ENCODE measurements at places on chromosomes 3 and 15.

DNA sequence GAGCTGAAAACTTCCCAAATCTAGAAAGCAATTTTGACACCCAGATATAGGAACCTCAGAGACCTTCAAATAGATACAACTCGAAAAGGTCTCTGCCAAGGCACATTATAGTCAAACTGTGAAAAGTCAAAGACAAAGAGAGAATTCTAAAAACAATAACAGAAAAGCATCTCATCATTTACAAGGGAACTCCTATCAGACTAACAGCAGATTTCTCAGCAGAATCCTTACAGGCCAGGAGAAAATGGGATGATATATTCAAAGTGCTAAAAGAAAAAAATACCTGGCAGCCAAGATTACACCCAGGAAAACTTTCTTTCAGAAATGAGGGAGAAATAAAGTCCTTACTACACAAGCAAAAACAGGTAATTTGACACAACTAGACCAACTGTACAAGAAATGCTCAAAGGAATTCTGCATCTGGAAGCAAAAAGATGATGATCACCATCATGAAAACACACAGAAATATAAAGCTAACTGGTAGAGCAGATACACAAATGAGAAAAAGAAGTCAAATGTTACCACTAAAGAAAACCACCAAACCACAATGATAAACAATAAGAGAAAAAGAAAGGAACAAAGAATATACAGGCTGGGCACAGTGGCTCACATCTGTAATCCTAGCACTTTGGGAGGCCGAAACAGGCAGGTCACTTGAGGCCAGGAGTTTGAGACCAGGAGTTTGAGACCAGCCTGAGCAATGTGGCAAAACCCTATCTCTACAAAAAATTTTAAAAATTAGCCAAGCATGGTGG is 50.4 kb downstream of the ADAM10 start:
- no peak for DNase-seq

DNA sequence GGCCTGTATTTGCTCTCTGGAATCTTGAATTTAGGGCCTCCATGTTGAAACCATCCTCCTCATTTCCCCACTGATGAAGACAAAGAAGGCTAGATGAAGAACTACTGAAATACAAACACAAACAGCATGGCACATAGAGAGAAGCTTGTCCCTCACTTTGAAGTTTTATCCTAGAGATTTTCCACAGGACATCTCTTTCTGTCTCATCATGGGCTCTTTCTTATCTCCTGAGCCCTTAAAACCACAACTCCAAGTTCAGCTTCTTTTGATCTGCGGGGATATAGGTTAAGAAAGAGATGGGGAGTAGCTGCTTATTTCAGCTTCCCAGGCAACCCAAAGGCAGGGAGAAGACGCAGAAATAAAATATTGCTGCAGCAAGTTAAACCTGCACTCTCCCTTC is 213.1 kb upstream of the LRIG1 start:
- no peak for DNase-seq

- DNase-seq: no peak
Observed at GRCh38 chr15:91214675-91215590, 114.9 kb downstream of the SV2B start.

DNA sequence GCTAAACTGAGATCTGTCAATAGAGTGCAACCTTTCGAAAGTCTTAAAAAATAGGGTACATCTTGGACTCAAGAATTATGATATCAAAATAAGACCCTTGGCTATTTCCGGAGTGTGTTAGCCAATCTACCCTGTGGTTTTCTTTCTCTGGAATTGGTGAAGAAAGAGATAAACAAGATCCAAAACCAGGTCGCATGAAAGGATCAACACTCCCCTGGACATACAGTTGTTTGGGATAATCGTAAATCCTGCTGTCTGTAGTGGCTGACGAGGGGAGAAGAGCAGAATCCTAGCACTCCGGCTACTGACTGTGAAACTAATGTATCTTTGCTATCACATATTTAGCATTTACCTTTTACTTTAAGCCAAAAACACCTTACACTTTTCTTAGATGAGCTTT is 30.9 kb downstream of the FNDC3B start:
- DNase-seq: no peak

- no peak for DNase-seq
Observed at GRCh38 chr3:171001957-171002694, 24.4 kb downstream of the SLC2A2 start.

GRCh38 chr3:169811631-169812331 is 889 bp upstream of the LRRIQ4 start:
- DNase-seq: no peak

DNA sequence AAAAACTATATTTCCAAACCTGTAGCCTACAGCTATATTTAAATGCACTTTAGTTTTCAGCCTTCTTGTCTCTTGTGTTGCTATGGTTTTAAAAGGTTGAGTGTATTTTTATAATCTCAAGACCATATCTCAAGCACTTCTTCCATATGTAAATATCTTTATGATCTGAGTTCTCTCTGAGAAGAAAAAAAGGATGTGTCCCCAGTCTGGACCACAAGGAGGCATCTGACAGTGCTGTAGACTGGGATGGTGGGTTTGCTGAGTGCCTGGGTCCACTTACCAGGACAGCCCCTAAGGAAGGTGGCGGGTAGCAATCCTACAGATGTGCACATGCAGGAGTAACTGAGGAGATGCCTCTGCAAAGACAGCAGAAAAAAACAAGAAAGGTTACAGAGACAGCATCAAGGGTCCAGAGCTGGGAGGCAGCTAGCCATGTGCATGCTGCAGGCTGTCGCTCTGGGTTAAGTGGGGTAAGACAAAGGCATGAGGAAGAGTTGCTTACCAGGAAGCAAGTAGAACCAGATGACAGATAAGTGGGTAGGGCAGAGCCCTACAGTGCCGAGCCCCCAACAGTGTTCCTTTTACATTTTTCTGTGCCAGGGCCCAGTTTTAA is 70.6 kb upstream of the SNRK start:
- no peak for DNase-seq

GRCh38 chr15:37709669-37710068 is 224.8 kb upstream of the TMCO5A start:
- DNase-seq: no peak

GRCh38 chr15:65867244-65867643 is 2.0 kb upstream of the RAB11A start:
- DNase-seq: no peak

- no peak for DNase-seq
Observed at GRCh38 chr3:122481390-122481789, 33.3 kb downstream of the KPNA1 start.

GRCh38 chr3:25485673-25486072 is 57.6 kb downstream of the RARB start:
- no peak for DNase-seq

DNA sequence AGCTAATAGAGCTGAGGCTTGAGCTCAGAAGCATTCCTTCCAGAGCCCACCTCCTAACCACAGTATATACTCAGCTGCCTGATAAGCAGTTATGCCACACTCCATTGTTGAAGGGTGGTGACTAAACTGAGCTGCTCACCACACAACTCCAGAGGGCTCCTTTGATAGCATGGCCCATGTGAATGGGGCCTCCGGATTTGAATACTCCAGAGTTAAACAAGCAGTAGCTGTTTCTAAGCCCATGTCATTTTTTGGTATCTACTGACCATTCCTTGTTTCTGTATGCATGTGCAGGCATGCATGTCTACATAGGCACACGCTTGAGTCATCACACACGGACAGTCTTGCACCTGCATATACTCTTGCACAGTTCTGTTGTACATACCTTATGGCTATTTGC is 28.9 kb downstream of the IGSF10 start:
- DNase-seq: no peak

GRCh38 chr3:57127891-57128518 is 37.1 kb downstream of the IL17RD start:
- DNase-seq: no peak

- peak; percentile 7 for DNase-seq
Observed at GRCh38 chr3:112043621-112044201, 9.2 kb downstream of the TMPRSS7 start.

DNA sequence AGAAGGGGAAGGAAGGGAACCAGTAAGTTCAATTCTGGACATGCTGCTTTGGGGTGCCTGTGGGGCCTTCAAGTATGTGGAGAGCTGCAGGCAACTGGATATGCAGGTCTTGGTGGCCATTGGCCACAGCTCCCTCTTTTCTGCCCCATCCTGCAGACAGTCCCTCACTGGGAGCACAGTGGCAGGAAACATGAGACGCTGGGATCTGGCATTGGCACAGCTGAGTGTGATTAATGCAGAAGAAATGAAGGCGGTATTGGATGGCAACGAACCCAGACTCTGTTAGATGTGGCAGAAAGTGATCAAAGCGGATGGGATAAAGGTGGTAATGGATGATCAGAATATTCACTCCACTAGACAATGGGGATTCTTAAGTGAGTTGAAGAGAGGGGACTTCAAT is 23.2 kb upstream of the VPS8 start:
- DNase-seq: no peak

DNA sequence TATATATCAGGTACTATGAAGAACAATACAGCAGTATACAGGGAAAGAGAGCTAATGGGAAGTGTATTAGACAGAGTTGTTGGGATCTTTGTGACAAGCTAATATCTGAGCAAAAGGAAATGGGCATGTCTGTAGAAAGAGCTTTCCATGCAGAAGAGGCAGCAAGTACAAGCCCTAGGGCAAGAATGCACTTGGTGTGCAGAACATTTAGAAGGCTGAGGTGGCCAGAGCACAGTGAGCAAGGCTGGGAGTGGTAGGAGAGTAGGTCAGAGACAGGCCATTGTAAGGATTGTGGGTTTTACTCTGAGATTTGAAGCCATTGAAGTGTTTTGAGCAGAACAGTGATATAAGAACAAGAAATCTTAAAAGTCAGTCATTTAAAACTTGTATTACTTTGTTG is 353.9 kb upstream of the TGFBR2 start:
- DNase-seq: no peak

DNA sequence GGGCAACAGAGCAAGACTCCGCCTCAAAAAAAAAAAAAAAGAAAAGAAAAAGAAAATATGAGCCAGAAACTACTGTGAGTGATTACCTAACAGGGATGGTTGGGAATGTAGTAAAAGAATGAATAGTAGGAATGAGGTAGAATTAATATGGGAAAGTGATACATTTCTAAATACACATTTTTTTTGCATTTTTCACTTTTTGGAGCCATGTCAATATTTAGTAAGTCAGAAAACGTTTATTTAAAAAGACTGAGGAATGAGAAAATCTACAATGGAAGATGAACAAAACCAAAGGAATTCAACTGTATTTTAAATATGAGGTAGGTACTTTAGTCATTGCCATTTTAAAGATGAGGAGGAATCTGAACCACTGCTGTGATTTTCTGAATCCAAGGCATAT is 817.2 kb upstream of the CADM2 start:
- no peak for DNase-seq

GRCh38 chr15:80533790-80534333 is 129.7 kb downstream of the ARNT2 start:
- no peak for DNase-seq

- DNase-seq: no peak
Observed at GRCh38 chr3:34361921-34362320, 563.5 kb downstream of the PDCD6IP start.

DNA sequence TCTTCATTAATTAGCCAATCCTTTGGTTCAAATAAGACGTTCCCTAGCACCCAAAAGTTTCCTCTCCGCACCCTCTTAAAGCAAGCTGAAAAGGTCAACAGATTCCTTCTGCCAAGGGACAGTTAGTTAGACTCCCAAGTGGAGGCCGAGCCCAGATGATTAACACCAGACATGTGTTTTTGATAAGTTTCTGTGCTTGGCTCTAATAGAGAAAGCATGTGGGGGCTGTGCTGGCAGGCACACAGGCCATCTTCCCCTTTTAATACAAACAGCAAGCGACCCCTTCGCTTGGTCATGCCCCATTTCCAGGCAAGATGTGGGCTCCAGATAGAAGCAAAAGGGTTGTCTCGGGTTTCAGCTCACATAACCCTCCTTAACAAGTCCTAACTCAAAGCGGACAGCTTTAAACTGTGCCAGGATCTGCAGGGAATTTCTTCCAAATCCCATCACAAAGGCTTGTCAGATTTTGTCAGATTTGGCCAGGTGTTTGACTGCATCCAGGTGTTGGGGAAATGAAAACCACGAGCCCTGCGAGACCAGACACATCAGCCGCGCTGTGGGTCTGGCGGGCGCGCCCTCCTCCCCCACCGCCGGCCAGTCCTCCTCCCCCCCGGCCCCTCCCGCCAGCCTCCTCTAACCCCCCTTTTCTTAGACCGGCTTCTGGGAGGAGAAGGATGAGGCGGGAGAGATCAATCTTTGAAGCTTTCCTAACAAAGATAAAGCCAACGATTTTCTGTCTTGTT is 3.3 kb downstream of the HES1 start:
- no peak for DNase-seq

DNA sequence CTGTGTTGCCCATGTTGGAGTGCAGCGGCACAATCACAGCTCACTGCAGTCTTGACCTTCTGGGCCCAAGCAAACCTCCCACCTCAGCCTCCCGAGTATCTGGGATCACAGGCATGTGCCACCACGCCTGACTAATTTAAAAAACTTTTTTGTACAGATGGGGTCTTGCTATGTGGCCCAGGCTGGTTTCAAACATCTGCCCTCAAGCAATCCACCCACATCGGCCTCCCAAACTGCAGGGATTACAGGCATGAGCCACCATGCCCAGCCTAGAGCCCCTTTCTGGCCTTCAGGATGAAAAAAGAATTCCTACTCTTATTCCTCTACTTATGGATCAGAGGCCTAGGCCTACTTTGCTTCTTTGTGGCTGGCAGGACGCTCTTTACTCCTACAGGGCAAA is 39.6 kb downstream of the CHAC1 start:
- DNase-seq: no peak

- no peak for DNase-seq
Observed at GRCh38 chr3:71859123-71859519, 74.2 kb upstream of the PROK2 start.

- no peak for DNase-seq
Observed at GRCh38 chr3:70766301-70766700, 453.9 kb upstream of the MDFIC2 start.

DNA sequence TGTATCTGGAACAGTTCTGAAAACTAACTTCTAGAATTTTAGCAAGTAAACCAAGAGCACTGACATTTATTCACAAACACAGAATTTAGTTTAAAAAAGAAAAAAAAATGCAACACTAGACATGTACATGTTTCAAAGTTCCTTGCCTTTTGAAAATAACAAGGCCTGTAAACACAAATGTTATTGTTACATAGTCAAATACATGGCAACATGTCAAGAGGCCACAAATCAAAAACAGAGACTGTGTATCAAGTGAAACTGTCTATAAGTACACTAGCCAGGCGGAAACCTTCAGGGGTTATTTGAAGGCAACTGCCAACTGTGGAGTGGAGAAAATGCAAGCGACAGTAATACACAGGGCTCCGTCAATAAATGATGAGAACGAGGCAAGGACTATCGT is 547.6 kb downstream of the FOXP1 start:
- DNase-seq: no peak

DNA sequence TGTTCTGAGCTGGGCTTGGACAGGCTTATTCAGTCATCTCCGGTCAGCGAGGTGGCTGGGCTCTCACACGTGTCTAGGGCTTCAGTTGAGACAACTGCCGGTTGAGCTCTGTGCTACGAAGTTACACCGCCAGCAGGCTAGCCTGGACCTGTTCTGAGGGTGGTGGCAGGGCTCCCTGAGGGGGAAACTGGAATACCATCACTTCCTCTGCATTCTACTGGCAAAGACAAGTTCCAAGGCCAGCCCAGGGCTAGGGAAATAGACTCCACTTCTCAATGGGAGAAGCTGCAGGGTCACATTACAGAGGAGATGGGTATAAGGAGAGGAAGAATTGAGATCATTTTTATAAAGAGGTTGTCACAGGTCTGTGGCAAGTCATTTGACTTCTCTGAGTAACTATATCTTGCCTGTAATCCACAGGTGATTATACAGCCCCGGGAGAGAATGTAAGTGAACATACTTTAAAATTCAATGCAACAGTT is 106.8 kb upstream of the IL12A start:
- no peak for DNase-seq

Measured in stimulated activated CD8-positive, alpha-beta memory T cell treated with anti-CD3 and anti-CD28 coated beads, Interleukin-2, amount 100 ng/mL, for 1 hour (primary cell).